Urothelium cell line (cell line): ENCODE measurements at places on chromosomes 5 and 9.
A peak's percentile ranks its signal among the peaks of the same experiment; 100 is the strongest.

DNA sequence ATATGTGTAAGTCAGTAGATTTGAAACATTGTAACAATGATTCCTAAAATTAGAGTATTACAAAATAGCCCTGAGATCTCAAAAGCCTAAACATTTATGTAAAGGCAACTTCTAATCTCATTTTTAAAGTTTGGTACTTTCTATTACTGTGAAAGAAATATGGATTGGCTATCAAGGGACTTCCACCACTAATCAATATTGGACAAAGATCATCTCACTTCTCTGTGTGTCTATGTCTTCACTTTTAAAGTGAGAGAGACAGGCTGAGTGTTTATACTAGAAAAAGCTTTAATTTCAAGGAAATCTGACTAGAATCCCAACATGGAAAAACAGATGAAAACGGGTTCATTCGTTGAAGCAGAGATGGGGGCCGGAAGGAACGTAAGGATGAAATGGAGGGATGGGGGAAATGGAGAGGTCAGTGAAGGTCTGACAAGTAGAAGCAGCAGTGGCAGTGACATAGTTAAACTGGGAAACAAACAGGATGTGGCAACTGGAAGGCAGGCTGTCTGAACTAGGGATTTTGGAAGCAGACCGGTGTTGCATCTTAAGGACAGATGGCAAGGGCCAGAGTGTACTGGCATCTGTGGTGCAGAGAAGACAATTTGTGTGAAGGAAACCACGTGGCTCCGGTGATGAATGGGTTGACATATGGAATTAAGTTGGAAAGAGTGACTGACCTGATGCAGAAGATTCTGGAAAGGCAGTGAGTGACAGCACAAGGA, 60.8 kb downstream of the PDE4D start:
- DNase-seq = no peak

- DNase-seq = no peak
Measured at GRCh38 chr9:98207606-98208005, 15.2 kb upstream of the CORO2A start.

DNA sequence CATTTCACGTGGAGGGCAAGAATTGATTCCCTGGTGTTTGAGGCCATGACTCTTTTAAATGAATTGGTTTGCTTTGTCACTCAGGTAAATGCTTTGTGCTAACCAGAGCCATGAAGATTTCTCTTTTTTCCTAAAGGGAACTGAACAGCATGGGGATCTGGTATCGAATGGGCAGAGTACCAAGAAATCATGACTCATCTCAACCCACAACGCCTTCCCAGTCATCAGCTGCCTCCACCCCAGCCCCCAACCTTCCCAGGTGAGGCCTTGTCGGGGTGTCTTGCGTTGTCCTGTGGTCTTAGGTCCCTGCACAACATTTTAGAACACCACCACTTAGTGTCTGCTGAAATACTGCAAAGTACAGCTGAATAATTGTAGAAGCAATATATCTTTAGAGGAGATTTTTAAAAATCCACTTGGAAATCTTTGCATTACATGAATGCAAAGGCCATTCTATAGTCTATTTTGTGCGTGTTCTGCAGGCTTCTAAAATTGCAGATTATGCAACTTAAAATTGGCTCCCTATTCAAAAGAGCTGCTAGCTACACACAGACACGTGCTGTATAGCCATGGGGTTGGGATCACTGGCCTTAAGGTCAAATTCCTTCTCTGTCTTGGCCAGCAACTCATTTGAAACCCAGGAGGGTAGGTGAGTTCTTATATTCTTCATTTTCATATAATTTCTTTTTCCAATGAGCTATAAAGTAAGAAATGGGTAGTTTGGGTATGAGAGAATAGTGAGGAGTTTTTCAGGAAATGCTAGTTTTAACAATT, 69.0 kb downstream of the MVB12B start:
- peak; percentile 76 for DNase-seq

GRCh38 chr5:74162524-74162923, 478.0 kb downstream of the ENC1 start:
- no peak for DNase-seq

- DNase-seq = no peak
Measured at GRCh38 chr5:170057311-170057710, 48.4 kb upstream of the FOXI1 start.

DNA sequence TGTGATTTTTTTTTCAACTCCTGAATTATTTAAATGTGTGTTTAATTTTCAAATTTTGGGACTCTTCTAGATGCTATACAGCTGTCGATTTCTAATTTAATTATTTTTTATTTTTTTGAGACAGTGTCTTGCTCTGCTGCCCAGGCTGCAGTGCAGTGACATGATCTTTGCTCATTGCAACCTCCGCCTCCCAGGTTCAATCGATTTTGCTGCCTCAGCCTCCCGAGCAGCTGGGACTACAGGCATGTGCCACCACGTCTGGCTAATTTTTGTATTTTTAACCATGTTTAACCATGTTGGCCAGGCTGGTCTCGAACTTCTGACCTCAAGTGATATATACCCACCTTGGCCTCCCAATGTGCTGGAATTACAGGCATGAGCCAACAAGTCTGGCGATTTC, 28.6 kb downstream of the CSNK1G3 start:
- DNase-seq = no peak

DNA sequence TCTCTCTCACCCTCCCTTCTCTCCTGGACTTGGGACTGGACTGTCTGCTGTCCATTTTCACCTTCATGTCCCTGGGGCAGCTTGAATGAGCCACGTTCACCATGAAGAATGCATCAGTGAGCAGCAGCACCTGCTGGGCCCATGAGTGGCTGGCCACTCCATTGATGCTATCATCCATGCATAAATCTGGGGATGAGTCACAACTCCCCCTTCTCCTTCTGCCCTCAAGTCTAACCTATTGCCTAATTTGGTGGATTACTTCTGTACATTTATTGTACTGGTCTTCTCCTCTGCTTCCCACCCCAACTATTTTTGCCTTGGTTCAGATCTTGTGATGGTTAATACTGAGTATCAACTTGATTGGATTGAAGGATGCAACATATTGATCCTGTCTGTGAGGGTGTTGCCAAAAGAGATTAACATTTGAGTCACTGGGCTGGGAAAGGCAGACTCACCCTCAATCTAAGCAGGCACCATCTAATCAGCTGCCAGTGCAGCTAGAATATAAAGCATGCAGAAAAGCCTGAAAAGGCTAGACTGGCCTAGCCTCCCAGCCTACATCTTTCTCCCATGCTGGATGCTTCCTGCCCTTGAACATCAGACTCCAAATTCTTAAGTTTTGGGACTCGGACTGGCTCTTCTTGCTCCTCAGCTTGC, 46.7 kb downstream of the GDNF start:
- peak; percentile 58 for DNase-seq

- DNase-seq = peak; percentile 76
Measured at GRCh38 chr5:149404746-149405549, 25.9 kb upstream of the IL17B start.

- DNase-seq = no peak
Measured at GRCh38 chr5:159695741-159696294, 220.5 kb upstream of the ADRA1B start.

GRCh38 chr5:122111460-122111859, 17.9 kb upstream of the ZNF474 start:
- no peak for DNase-seq

- DNase-seq = no peak
Measured at GRCh38 chr5:82931110-82931509, 146.1 kb downstream of the TMEM167A start.

- peak; percentile 21 for DNase-seq
Measured at GRCh38 chr5:129670957-129671500, 76.9 kb upstream of the MINAR2 start.

- no peak for DNase-seq
Measured at GRCh38 chr5:26323794-26324193, 714.6 kb downstream of the CDH9 start.

DNA sequence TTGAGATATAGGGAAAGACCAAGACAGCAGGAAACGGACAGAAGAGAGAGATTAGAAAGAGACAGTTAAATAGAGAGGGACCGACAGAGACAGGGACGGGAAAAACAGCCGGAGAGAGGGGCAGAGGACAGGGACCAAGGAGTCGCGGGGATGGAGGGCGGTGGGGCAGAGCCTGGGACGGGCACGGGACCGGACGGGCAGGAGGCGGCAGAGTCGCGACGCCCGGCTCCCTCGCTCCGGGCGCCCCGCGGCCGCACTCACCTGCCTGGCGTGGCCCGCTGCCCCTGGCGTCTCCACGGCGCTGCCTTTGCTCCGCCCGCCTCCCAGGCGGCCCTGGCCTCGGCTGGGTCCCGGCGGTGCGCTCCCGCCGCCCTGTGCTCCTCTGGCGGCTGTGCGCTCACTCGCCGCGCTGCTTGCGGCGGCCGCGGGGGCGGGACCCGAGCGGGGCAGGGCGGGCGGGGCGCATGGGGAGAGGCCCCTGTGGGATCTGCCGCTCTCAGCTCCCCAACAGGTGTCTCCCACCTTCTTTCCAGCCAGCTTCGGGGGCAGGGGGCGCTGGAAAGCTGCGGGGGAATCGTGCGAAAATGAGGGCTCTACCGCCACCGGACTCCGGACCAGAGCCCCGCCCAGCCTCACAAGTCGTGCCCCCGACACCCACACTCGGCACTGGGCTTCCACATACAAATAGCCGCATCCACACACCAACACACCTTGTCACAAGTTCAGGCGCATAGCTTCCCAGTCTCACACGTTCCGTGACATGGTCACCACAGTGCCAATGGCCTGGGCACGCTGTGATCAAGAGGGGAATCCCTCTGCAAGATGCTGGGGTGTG, at the start of gene ARID3C:
TSS of gene ARID3C (minus strand) at position 411 of the 835 bp plus-strand sequence. CDS start 1,052 bp downstream, outside the sequence.
- peak; percentile 67 for DNase-seq

DNA sequence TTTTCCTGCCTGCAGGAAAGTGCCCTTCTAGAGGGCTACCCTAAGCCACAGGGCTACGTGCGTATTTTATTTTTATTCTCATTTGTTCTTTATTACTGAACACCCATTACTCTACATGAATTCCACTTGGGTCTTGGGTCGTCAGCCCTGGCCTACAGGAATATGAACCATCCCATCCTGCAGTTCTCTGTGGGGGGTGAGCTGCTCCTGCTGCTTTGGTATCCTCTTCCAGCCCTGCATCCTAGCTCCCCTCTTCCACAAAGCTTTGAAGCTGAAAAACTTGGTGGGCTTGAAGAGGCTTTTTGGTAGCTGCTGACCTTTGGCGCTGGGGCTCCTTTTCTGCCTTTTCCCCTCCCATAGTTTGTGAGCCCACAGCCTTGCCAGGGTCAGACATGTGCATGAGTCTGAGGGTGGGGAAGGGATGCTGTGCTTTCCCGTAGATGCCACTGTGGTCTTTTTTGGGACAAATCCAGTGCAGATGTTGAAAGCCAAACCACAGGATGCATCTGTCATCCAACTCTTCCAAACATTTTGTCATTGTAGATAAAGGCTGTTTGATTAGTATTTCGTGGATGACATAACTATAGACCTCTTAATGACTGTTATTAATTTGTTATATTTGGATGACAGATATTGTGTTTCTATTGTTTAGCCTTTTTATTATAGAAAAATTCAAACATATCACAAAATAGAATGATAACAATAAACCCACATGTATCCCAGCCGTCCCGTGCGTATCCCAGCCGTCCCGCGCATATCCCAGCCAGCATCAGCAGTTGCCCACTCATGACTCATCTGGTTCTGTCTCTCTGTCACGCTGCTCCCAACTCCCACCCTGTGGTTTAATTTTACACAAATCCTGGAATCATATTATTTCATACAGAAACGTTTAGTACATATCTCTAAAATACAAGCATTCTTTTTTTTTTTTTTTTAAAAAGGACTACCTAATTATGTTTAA, 43.9 kb downstream of the SLC46A2 start:
- DNase-seq = no peak

DNA sequence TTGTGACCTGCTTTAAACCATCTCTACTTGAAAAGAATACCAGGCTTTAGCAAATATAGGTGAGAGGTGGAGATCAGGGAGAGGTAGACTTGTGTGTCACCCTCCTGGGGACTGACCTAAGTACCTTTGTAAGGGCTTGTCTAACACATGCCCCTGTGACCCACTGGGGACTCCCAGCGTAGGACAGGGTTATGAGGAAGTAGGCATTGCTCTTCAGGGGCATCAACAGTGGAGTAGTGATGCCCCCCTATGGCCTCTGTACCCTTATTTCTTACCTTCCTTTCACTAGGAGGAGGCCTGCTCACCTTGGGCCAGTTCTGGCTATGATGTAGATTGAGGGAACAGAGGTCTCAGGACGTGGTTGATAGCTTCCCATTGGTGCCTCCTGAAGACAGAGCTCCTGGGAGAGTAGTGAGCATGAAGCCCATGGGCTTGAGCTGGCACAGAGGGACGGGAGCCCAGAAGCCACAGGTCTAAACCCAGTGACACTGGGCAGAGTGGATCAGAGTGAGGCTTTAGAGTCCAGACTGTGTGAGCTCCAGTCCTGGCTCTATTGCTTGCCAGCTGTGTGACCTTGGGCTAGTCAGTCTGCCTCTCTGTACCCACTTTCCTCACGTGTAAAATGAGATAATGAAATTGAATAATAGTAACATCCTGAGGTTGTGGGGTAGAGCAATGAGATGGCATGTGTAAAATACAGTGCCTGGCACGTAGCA, 191.7 kb downstream of the AOPEP start:
- no peak for DNase-seq

DNA sequence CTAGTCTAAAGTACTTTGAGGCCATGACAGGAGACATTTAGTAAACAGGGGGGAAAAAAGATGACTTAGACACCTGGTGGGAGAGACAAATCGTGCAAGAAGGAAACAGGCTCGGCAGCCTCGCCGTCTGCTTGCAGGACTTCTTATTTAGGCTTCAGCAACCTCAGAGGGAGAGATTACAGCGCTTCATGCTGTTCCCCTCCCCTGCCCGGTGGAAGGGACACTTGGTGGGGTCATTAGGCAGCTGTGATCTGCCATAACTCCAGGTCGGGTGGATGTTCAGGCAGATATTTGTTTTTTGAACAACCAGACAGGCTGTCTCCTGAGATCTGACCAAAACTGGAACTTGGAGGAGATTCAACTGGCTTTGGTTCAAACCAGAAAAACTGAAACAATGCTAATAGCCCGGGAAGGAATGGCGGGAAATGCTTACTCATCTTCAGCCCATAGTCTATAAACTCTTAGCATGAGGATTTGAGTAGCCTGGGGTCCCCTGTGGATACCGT, 38.1 kb upstream of the CD180 start:
- peak; percentile 62 for DNase-seq

DNA sequence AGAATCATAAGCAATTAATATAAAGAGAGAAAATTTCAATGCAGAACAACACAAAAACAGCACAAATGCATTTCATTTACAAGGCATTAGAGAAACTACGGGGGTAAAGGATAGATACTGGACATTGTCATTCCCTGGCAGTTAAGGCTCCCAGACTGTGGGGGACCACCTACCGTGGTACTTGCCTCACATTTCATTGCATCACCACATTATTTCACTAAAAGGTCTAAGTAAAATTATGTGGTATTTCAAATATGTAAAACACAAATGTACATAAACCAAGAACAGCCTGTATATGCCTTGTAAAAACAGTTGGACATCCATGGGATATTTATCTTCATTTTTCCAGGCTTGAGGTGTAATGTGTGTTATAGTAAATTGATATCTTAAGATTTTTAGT, 571.2 kb upstream of the ZNF462 start:
- no peak for DNase-seq

DNA sequence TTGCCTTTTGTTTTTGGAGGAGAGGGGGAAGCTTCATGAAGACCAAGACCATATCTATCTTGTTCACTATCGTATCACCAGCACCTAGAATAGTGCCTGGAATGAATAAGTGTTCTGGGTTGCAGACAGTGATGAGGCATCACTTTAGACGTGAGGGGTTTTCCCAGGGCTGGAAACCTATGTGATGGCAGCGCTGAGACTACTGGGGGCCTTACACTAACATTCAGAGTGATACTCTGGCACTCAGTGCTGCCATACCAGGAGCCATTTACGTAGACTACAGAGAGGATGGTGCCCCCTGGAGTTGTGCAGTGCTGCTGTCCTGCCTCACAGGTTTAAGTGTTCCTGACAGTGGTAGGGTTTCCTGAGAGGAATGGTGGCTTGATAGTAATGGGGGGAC, 6.9 kb downstream of the CCL19 start:
- no peak for DNase-seq
